ENCODE measurements at places on chromosomes 3 and 15.

- peak; percentile 39 for DNase-seq
Measured at GRCh38 chr15:90035840-90036230, 34.7 kb downstream of the ZNF710 start.

GRCh38 chr15:42184736-42185135 is 23.4 kb downstream of the VPS39 start:
- no peak for DNase-seq

- DNase-seq = no peak
Measured at GRCh38 chr15:69834267-69834666, 263.4 kb downstream of the TLE3 start.

- no peak for DNase-seq
Measured at GRCh38 chr3:31102196-31102879, 207.9 kb upstream of the GADL1 start.

- DNase-seq = peak; percentile 93
Measured at GRCh38 chr3:34132069-34132692, 333.8 kb downstream of the PDCD6IP start.

GRCh38 chr15:63513271-63513670 is 8.9 kb downstream of the USP3 start:
- no peak for DNase-seq

GRCh38 chr3:86629511-86629910 is 361.4 kb downstream of the VGLL3 start:
- no peak for DNase-seq

GRCh38 chr15:31974855-31975829 is 55.2 kb upstream of the CHRNA7 start:
- DNase-seq = peak; percentile 95

DNA sequence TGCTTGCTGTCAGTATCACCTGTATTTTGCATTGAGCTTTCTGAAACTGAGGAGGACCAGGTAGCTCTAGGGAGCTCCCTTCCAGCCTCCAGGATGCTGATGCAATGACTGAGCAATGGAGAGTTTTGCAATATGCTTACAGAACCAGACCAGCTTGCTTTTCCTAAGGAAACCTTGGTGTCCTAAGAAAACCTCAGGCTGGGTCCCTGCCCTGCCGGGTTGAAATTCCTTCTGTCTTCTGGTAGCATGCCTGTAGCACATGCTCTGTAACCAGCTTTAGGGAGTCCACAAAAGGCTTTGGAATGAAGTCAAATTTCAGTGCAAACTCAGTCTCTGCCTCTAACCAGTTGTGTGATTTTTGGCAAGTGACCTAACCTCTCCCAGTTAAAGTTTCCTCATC is 65.8 kb upstream of the GSK3B start:
- DNase-seq = no peak

DNA sequence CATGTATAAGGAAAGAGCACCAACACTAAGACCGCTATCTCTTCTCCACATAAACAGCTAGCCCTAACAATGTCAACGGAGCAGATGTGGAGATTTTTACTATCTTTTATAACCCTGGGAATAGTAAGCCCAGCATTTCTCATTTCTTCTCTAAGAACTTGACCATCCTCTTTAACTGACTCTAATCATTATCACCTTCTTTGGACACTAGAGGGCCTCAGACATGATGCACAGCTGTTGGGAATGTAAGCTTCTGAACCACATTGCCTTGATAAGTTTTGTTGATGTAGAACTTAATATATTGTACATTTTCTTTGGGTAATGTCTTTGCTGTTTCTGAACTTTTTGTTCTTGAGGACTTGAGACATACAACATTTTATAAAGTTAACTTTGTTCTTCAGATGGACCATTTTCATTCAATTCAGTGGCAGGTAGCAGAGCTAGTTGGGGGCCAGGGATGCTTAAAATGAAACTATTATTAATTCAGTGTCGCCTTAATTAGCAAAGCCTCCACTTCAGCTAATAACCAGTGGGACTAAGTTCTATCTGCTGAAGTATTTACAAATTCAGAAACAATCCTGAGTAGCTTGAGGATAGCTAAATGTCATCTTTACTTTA is 9.6 kb upstream of the TAGLN3 start:
- DNase-seq = peak; percentile 86

DNA sequence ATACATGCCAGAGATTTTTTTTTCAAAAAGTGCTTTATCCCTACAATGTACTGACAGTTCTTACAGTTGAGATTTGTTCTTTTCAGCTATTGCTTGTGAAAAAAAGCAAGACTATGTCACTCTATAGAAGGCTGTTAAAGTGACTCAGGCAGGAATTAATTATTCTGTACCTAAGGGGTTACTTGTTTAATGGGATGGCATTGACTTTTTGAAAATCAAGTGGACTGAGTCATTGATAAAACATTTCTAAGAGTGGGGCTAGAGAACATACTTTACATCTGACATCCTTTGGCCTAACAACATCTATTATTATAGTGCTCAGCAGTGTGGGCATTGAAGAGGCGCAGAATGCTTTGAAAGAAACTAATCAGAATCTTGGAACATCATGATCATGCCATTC is 34.3 kb downstream of the INTS14 start:
- no peak for DNase-seq

DNA sequence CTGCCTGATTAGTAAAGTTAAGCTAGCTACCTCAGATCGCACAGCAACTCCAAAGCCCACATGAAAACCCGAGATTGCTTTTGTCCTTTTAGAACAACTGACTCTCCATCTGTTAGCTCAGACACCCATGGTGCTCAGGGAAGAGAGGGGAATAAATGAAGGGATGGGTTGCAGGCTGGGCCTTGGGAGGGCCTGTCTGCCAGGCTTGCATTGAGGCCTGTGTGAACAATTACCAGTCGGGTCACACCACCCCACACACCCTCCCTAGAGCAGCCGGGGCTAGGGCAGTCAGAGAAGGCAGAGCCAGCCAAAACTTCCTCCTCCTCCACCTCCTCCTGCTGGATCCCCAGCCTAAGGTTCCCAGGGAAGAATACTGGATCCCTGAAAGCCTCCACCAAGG is 8.8 kb upstream of the PRKAR2A start:
- DNase-seq = peak; percentile 30

GRCh38 chr15:80820092-80820491 is 40.9 kb downstream of the CEMIP start:
- no peak for DNase-seq

GRCh38 chr15:74158855-74159650 is 14.5 kb upstream of the ISLR start:
- no peak for DNase-seq

DNA sequence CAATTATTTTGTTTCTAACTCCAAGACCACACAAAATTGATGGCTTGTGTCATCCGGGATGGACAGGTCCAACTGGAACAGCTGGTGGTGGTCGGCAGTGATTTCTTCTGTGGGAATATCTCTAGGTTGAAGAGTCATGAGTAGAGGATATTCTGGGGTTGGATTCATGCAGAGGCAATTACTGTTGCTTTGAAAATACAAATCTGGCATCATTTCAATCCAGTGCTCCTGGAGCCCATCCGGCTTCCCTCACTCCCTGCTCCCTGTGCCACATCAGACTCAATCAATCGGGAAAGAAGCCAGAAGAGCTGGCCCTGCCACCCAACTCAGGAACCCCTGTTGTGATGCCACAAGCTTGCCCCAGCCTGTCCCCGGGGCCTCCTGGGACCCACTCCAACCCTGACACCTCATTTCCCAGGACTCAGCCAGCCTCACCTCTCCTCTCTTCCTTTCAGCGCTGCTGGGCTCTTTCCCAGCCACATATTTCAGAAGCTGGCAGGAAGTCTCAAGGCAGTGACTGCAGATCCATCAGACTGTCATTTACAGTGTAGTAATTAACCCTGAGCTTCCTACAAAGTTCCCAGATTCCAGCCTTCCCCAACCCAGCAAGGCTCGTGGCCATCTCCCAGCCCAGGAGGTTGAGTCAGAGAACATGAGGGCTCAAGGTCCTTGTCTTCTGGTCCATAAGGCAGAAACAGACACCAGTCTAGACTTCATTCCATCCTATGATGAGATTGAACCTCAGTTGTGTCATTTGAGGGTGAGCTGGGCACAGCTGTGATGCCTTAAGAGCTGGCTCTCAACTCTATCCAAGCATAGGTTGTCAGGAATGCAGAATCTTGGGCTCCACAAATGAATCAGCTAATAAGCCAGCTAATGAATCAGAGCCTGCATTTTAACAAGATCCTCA is 114.0 kb downstream of the FAM174B start:
- no peak for DNase-seq

GRCh38 chr15:49279521-49280456 is 109.7 kb downstream of the GALK2 start:
- no peak for DNase-seq

- no peak for DNase-seq
Measured at GRCh38 chr3:69322158-69322509, 63.8 kb downstream of the FRMD4B start.

GRCh38 chr15:97026781-97027180 is 696.3 kb downstream of the NR2F2 start:
- no peak for DNase-seq

DNA sequence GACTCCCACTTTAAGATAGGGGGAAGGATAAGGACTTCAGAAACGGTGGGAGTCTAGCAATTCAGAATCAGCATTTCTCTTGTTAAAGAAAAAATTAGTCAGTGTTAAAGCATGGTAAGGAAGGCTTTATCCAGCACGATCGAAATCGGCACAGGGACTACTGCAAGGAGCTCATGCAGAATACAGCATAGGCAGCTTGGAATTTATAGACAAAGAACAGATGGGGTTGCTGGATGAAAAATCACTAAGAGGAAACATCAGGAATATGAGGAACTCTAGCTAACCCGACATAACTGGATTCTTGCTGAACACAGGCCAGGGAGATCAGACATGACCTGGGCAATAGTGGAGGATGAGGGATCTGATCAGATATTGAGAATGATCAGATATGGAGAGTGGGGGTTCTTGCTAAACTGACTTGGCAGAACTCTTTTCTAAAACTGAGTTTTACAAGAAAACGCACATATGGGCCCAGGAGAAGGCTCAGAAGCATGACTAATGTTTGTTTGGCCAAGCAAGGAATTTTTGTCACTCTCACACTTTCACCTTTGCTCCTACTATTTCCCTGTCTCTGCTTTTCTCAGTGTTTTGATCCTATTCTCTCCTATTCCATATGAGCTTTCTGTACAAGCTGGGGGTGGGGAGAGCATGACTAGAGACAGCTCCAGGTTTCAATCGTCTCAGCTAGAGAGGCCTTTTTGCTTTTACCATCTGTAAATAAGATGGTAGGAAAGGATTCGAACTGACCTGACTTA is 3.9 kb upstream of the PLCH1 start:
- no peak for DNase-seq

DNA sequence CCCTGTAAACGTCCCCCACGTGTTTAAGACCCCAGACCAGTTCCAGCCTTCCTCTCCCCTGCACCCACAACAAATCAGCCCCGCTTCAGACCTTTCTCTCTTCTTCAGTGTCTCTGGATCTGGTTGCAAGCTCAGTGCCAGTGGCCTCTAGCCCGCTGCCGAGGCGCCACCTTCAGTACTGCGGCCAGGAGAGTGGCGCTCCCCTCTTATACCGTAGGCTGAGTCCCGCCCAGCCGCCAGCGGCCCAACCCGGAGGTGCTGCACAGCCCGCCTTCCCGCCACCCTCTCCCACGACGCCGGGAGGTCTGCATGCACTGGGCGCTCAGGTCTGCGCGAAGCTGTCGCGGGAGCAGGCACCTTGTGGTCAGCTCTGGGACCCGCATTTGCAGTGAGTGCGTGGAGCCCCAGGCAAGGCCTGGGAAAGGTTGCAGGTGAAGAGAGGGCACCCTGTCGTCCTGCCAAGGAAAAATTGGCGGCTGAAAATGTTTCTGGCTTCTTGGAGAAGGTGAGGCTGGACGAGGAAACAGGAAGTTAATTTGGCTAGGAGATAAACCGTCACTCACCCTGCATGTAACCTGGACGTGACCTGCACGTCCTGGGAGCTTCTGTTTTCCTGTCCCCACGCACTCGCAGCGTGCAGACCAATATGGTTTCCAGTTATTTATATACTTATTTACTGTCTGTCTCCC is at the start of gene C2CD4B:
C2CD4B (minus strand) TSS at position 182 of the 689 bp plus-strand sequence. CDS start 301 bp downstream, outside the sequence.
- peak; percentile 21 for DNase-seq

DNA sequence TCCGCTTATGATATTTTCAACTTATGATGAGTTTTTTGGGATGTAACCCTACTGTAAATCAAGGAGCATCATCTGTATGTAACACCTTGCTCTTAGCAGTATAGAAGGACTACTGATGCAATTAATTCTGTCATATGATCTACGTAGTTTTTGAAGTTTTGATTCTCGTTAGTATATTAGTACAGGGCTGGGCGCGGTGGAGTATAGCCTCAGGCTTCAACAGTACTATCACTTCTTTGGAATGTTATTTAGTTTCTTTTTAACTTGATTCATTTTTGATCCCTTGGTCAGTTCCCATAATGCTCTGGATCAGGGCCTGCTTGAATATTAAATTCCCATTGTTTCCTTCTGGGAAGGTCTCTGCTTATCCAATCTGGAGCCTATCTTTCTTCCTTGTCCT is 23.9 kb upstream of the AP4E1 start:
- no peak for DNase-seq

DNA sequence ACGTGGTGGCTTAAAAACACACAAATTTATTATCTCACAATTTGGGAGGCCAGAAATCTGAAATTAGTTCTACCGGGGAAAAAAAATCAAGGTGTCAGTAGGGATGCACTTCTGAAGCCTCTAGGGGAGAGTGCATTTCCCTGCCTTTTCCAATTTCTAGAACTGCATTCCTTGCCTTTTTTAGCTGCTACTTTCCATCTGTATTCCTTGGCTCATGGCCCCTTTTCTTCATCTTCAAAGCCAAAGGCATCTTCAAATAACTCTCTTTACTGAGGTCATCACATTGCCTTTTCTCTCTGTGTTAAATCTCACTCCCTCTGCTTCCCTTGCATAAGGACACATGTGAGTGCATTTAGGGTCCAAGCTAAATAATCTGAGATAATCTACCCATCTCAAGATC is 69.5 kb upstream of the NEO1 start:
- DNase-seq = no peak

DNA sequence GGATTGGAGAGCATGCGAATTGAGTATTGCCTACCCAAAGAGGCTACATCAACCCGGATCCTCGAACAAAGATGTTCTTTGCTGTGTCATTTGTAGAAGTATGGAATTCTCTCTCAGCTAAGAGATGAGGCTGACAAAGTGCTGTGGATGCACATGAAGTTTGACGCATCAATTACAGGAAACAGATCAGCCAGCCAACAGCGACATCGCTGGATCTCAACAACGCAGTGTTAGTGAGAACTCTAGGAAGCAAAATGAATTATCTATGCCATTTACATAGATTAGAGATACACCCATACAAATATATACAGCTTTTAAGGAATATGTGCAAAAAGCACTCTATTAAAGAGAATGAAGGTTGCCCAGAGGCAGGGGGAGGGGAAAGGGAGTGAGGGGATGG is 160.6 kb upstream of the RGMA start:
- no peak for DNase-seq

GRCh38 chr3:129595544-129596193 is 10.8 kb downstream of the PLXND1 start:
- no peak for DNase-seq

GRCh38 chr15:94412979-94413746 is 181.8 kb downstream of the MCTP2 start:
- peak; percentile 73 for DNase-seq

- DNase-seq = no peak
Measured at GRCh38 chr3:140164922-140165590, 230.1 kb downstream of the CLSTN2 start.

- no peak for DNase-seq
Measured at GRCh38 chr3:129311054-129311902, 32.6 kb downstream of the HMCES start.

All from brain (organoid and tissue), 16 donors.